ENCODE measurements at places on chromosomes 7 and 10.

DNA sequence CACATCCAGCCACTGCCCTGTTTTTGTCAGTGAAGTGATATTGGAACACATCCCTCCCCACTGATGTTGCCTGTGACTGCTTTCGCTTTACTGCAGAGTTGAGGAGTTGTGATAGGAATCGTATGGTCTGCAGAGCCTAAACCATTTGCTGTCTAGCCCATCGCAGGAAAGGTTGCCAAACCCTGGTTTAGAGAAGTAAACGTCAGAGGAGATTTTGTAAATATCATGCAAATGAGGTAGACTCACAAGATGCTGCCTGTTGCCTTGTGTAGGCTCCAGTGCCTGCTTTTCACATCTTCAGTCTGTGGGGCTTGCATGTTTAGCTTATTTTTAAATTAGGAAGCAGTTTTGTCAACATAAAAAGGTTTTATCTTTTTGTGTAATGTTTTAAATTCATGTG lies 107.1 kb downstream of the TRRAP start:
- DNase-seq, result no peak

DNA sequence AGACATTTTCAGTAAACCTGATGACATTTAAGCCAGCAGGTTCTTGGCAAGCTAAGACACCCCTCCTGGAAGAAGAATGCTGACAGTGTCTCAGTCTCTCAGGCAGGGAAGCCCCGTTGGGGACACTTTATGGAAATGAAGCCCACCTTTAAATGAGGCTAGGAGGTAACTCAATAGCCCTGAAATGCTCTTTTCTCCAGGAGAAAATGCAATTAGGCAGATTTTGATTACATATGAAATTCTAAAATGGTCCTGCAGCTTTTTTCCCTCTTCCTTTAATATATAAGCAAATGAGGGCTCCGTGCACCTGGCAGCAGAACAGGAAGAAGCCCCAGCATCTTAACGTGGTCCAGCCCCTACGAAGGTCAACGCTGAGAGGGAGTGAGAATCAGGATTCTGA lies 65.8 kb upstream of the CHST15 start:
- peak; percentile 6 for DNase-seq

- DNase-seq, result no peak
These were observed 50.5 kb upstream of the BMPER start for GRCh38 chr7:33854801-33855350.

DNA sequence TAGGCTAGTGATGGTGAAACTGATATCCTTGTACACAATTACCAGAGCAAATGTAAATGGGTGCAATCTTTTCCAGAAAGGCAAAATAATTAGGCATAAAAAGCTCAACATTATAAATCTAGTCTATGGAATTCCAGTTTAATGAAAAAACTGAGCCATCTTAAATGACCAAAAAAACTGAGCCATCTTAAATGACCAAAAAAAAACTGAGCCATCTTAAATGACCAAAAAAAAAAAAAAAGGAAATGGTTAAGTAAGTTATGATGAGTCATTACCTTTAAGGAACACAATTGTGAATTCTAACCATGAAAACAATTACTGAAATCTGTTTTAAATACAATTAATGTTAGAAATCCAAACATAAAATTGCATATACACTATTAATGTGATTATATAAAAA lies 25.3 kb downstream of the USP6NL start:
- DNase-seq, result no peak

DNA sequence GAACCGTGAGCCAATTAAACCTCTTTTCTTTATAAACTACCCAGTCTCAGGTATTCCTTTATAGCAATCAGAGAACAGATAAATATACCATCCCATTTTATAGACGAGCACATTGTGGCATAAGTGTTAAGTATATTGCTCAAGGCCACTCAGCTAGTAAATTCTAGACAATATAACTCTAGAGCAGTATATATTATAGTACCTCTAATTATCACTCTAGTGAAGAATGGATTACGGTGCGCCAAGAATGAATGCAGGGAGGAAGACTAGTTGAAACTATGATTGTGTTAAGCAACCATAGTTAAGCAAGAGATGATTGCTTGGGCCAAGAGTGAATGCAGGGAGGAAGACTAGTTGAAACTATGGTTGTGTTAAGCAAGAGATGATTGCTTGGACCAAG lies 60.9 kb downstream of the BRAF start:
- DNase-seq, result no peak

DNA sequence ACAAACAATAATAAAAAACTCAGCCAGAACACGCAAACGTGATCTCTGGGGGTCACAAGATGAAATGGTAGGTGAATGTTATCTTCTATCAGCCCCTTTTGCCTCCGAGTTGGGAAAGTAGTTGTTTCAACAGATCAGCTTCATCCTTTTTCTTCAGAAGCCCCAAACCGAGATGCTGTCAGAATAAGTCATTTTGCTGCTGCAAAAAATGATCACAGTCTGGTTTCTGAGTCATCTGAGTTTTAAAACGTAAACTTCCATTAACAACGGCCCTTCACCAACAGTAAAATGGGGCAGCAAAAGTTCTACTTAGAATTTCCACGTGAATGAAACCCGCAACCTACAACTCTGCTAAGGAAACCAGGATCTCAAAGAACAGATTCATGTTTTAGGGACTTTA lies 44.9 kb downstream of the JCAD start:
- DNase-seq, result no peak

DNA sequence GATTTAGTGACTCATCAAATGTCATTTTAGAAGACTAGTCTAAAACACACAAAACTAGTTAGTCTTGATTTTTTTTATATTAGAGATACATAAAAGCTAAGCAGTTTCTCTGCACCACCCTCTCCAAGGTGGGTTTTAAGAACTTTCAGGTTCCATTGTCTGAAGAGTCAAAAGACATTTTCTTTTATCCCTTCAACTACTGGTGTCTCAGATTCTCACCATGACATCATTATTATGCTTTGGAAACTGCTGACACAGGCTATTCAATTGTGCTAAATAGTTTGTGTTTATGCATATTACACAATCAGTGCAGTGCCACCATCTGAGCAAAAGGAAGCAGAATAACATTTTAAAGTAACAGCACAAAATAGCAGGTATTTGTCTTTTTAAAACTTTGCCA lies 52.2 kb downstream of the IGF2BP3 start:
- DNase-seq, result no peak

DNA sequence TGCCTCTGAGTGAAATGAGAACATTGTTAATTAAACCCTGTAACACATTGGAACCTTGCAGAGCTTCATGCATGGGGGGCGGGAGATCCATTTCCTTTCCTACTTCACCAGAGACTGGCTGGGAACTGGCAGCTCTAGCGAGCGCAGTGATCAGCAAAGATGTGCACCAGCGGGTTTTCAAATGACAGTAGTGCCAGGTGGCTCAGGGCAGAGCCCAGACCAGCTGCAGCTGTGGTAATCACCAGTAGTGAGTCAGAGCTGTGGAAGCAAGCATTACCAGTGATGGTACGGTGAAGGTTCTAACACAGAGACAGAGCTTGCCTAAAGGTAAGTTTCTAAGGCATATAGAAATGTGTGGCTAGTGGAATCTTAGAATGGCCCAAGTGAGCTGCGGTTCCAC lies 1009.7 kb upstream of the CELF2 start:
- DNase-seq, result no peak

DNA sequence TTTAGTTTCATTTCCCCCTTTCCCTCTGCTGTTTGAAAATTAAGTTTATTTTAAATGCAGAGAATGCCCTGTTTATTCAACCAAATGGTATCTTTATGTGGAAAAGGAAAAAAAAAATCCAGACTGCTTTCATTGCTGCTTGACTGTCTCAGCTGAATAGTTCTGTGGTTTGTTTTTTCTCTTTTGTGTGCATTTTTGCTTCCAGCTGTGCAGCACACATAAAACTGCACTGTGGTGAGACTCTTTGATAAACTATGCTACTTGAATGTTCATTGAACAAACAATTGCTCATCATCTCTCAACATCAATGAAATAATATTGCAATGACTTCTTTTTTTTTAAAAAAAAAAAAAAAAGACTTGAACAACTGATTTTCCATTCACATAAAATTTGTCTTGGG lies 78.6 kb upstream of the GLI3 start:
- DNase-seq, result no peak

DNA sequence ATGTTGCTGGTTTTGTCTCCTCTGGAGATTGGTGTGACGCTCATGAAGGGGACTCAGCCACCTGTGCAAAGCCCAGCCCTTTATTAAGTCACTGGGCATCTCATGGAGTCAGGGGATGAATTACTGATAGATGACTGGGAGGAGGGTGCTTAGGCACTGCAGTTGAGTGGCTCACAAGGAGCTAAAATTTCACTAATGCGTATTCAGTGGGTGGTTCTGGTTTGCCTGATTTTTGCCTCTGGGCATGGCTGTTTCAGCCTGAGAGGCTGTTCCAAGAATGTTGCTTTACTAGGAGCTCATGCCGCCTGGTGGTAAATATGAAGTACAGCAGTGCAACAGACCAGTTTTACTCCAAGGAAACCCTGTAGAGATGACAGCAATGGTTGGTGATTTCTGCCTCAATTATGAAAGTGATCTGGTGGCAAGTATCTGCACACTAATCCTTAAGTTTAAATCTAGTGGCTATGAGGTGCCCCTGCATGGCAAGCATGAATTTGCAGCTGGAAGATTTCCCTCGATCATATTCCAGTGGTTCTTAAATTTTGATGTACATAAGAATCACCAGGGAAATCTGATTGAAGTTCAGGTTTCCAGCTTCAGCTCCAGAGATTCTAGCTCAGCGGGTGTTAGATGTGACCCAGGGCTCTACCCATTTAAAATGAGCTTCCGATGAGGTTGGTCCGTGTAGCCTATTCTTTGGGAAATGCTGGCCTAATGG lies 19.9 kb downstream of the ACTA2 start:
- DNase-seq, result no peak

- no peak for DNase-seq
These were observed 1.2 kb upstream of the HHEX start for GRCh38 chr10:92688573-92688926.

DNA sequence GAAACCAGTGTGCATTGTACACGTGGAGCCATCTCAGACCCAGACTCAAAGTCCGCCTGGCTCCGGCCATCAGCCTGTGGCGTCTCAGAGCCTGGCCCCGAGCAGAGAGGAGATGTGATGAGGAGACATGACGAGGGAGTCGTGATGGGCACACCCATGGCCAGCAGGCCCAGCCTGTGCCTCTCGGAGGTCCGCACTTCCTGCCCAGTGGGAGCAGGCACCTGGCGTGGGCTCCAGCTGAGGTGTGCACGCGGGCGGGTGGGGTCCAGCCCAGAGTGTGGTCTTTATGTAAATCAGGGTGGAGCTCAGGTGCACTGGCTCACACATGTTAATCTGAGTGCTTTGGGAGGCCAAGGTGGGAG lies 26.0 kb upstream of the GPR146 start:
- DNase-seq, result no peak

GRCh38 chr10:69854511-69855345 lies 53.0 kb downstream of the COL13A1 start:
- DNase-seq, result no peak

GRCh38 chr10:4512671-4513240 lies 313.3 kb upstream of the AKR1E2 start:
- no peak for DNase-seq

DNA sequence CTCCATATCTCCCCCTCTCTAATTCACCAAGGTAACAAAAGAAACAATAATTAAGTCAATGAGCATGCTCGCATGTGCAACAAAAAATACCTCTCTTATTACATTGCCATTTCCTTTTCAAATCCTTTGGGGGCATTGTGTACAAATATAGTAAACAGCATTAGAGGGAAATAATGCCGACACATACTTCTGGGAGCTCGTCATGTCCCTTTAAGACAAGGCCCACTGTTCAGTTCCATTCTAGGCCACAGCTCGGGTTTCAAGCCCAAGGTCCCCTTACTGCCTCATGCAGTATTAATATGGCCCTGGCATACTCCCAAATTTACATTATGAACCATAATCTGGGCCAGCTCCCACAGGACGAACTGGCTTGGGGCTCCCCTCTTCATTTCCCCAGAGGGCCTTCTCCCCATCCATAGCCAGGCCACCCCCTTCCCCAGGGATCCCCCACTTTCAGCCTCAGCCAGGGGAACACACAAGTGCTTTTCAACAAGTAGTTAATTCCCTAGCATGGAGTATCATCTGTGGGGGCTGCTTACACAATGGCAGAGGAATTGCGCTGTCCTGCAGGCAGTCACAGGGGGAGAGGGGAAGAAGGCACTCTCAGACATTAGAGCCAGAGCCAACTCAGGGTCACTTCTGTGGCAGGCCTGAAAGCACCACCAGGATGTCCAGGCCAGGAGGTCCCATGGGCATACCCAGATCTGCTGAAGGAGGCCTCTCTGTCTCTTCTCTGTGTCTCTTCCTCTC lies 110.6 kb downstream of the KCNMA1 start:
- no peak for DNase-seq

- no peak for DNase-seq
These were observed 393.5 kb downstream of the GFRA1 start for GRCh38 chr10:115879372-115880089.

DNA sequence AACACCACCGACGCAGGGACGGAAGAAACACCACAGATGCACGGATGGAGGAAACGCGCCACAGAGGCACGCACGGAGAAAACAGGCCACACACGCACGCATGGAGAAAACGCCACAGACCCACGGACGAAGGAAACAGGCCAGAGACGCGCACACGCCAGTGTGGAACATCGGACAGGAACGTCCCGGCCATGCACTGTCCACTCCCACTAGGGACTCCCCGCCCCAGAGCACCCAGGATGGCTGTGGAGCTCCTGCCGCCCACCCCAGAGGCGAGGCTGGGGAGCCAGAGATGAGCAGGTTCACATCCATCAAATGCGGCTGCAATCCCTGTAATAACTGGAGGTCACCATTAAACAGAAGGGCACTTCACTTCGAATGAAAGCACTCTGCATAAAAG lies 17.3 kb downstream of the DIP2C start:
- no peak for DNase-seq

DNA sequence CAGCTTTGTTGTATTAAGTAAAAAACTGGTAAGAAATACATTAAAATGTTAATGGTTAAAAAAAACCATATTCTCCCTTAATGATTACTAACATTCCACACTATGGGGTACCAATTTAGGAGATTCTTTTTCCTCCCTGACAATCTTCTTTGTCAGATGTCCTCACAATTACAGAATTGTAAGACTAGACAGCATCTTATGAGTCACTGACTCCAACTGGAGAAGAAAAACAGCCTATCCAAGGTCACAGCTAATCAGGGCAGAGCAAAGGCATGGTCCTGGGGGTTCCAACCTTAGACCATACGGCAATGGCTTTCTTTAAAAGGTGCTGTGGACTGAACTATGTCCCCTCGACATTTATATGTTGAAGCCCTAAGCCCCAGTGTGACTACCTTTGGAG lies 127.6 kb downstream of the DLG5 start:
- no peak for DNase-seq

DNA sequence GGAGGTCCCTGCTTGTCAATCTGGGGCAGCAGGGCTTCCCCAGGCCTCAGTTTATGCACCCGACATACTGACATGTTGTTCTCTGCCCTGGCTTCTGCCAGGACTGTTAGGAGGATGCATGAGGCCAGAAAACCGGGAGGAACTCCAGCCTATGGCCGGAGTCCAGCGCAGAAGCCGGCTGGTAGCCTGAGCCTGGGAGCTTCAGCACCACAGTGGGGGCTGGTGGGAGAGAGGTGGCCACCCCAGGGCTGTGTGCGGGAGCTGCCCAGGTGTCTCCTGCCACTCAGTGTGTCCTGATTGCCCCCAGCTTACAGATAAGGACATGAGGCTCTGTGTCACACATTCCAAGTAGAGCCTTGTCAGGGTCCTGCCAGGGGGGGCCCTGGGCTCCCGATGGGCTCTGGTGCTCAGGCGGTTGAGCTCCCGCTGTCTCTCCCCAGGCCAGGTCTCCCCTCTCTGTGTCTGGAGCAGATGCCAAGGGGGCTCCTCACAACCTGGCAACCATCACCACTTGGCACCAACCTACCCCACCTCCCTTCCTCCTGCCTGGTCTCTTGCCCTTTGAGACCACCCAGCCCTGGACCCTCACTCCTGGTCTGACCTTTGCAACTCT lies 32.3 kb downstream of the PPIF start:
- peak; percentile 68 for DNase-seq

Measured in left forelimb (tissue), 1 donor.